Stomach (tissue), 19 donors: ENCODE measurements at places on chromosomes 4 and X. TPM values are rescaled to one million over a fixed set of nuclear protein-coding genes. Genes with fewer than 3 reads are reported as not detected.
A peak's percentile ranks its signal among the peaks of the same experiment; 100 is the strongest.

DNA sequence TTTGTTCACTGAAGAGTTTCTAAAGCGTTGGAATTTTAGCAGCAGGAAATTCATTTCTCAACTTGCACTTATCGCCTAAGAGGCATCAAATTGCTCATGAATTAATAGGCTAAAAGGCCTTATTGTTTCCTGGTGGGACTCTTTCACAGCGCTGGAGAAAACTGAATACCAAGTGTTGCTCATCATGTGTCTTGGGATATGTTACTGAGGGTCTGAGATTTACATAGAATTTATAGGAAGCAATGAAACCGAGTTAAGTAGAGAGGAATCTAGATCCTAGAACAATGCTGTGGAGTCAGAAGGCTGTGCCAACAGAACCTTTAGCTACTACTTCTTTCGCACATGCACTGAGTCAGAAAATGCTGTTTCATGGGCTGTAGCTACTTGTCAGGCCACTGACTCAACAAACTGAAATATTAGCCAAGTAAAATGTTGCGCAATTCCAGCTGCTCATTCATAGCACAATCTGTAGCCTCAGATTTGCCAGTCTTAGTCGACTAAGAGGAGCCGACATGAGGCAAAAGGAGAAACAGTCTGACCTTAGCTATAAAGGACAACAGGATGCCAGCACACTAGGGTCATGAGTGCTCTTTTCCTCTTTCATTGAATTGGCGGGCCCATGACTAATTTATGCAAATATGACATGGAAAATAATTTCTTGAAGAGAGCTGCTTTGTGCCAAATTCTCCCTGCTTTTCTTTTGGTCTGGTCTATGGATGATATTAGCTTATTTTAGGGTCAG, 35.9 kb upstream of the CXCL8 start:
- DNase-seq, result peak; percentile 76

DNA sequence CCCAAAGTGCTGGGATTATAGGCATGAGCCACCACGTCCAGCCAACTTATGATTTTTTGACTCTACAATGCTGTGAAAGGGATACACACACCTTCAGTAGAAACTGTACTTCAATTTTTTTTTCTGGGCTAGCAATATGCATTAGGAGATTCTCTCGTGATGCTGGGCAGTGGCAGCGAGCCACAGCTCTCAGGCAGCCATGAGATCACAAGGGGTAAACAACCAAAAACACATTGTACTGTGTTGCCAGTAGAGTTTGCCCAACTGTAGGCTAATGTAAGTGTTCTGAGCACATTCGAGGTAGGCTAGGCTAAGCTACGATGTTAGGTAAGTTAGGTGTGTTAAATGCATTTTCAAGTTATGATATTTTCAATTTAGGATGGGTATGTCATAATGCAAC, 25.7 kb downstream of the RAB33A start:
- no peak for DNase-seq

DNA sequence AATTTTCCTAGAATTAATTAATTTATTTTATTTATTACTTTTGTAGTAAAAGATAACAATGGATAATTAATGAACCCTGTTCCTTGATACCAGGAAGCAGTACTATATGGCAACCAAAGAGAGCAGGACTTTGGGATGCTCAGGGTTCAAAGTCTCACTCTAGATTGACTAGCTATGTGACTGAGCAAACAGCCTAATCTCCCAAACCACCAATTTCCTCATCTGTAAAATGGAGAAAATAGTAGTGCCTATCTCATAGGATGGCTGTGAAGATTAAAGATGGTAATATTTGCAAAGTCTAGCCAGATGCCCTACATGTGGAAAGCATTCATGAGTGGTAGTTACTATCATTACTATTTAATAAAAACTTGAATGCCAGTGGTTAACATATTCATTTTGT, 97.6 kb downstream of the PRDM5 start:
- DNase-seq, result no peak

DNA sequence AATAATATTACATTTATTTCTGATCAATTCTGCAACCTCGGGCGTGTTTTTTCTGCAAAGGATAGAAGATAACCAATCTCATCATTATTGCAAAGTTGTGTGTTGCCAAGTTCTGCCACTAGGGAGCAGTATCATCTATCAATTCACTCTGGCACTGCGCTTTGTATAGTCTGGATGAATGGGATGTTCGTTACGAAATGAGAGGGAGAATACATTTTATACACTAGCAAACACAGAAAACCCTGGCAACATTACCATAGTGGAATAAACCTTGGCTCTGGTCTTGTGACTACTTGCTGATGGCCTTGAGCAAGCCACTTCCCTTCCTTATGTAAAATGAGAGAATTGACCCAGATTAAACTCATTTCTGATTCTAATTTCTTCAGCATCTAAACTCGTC, 97.5 kb upstream of the ZNF518B start:
- DNase-seq, result peak; percentile 35

DNA sequence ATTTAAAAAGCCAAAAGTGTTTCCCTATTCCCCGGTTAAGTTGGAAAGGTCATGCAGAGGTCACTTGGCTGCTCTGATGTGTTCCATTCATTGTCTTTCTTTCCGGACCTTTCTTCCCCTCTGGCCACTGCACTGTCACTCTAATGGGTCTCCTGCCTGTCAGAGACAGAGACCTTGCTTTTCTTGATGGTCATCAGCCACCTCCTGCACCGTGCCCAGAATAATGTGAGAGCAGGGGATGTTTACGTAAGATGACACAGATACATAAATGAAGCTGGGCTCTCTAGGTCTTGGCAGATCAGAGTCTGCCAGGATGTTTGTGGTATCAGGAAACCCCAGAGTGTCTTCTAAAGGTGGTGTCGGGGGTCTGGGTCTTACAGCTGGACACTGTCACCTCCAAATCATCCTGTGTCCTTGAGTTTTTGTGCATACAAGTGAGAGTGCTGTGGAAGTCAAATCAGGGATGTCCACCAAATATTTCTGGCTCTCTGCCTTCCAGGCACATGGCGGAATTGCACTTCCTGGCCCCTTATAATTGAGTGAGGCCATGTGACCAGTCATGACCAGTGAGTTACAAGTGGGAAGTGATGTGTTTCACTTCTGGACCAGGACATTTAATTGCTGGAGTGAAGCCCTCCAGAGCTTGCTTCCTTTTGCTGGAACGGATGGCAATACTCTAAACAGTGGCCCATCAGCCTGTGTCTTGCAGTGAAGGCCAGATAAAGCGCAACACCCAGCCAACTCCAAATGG, 130.6 kb upstream of the ATP6AP2 start:
- DNase-seq, result no peak

DNA sequence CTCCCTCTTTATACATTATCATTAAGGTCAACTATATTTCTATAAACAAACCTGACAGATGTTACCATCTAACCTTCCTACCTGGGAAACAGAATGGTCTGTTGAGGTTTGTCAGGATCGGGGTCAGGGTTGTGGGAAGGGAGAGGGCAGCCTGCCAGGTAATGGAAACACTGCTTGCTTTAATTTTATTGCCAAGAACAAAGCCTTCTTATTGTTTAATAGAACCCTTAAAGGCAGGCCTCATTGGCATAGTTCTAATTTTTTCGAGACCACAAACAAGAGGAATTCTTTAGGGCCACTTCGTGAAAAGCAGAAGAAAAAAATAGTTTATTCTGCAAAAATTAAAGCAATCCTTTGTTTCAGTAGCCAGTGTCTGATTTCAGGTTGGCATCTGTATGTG, 113.2 kb downstream of the MID1 start:
- no peak for DNase-seq

- no peak for DNase-seq
Observed at GRCh38 chrX:19392703-19393102, 49.0 kb downstream of the PDHA1 start.

- DNase-seq, result no peak
Observed at GRCh38 chr4:41512596-41512995, 25.4 kb upstream of the LIMCH1 start.

GRCh38 chr4:11326021-11326420, 102.7 kb downstream of the HS3ST1 start:
- DNase-seq, result no peak

GRCh38 chr4:137213372-137214173, 318.7 kb downstream of the PCDH18 start:
- no peak for DNase-seq

GRCh38 chr4:102632241-102633065, 128.3 kb downstream of the MANBA start:
- DNase-seq, result no peak

DNA sequence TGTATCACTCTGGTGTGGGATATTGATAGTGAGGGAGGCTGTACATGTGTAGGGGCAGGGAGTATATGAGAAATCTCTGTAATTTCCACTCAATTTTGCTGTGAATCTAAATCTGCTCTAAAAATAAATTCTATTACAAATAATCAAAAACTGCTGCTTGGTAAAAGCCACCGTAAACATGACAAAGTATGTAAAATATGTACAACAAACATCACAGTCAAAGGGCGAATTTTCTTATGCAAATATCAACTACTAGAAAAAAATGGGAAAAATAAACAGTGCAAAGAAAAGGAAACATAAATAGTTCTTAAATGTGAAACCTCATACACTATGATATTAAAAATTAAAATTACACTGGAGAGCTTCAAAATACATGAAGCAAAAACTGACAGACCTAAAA, 105.1 kb upstream of the DCLK2 start:
- DNase-seq, result no peak

DNA sequence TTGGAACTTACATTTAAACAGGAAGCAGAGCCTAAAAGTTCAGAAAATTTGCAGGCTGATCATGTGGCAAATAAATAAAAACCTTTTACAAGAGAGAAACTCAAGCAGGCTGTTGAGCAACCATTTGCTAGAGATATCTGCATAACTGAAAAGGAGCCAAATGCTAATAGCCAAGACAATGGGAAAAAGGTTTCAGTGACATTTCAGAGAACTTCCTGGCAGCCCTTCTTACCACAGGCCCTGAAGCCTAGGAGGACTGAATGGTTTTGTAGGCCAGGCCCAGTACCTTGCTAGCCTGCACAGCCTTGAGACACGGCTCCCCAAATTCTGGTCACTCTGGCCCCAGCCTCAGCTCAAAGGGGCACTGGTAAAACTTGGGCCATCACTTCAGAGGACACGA, 945.1 kb downstream of the ADGRL3 start:
- no peak for DNase-seq

GRCh38 chr4:137576446-137576845, 44.2 kb upstream of the PCDH18 start:
- no peak for DNase-seq

PASD1 gene
- total RNA-seq, result not detected

ARR3 gene
- not detected for total RNA-seq
